Memory B cell (primary cell): ENCODE measurements at places on chromosomes 7 and 10.

- no peak for DNase-seq
Observed at GRCh38 chr10:33808475-33808874, 474.0 kb upstream of the NRP1 start.

GRCh38 chr7:143518521-143518920, 40.8 kb downstream of the TAS2R41 start:
- no peak for DNase-seq

DNA sequence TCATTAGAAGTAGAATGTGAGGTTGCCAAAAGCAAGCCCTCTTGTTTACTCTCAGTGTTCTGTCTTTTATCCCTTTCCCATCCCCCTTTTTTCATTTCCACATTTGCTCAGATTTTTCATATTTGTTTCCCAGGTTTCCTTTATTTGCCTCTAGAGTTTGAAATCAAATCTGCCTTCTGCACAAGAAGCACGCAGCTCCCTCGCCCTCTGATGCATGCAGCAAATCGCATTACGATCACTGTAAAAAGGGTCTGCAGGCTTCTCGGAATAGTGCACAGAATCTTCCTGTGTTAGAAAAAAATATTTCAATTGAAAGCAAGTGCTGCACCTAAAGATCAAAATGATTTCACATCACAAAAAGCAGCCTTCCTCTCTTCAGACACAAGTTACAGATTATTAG, 129.0 kb downstream of the GPAM start:
- no peak for DNase-seq

- DNase-seq, result no peak
Observed at GRCh38 chr7:146129296-146129695, 12.7 kb downstream of the CNTNAP2 start.

DNA sequence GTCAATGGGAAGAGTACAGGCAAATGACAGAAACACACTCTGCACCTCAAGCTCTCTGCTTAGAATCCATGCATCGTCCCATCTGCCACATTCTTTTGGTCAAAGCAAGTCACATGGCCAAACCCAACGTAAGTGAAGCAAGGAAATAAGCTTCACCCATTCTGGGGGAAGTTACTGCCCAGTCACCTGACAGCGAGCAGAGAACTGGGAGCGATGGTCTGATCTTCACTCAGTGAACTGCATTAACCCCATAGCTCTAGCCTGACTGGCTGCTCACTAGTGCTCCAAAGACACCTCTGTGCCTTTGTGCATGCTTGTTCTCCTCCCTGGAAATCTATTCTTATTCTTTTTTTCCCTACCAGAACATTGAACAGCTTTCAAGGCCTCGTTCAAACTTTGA, 89.9 kb downstream of the APBB1IP start:
- DNase-seq, result no peak

DNA sequence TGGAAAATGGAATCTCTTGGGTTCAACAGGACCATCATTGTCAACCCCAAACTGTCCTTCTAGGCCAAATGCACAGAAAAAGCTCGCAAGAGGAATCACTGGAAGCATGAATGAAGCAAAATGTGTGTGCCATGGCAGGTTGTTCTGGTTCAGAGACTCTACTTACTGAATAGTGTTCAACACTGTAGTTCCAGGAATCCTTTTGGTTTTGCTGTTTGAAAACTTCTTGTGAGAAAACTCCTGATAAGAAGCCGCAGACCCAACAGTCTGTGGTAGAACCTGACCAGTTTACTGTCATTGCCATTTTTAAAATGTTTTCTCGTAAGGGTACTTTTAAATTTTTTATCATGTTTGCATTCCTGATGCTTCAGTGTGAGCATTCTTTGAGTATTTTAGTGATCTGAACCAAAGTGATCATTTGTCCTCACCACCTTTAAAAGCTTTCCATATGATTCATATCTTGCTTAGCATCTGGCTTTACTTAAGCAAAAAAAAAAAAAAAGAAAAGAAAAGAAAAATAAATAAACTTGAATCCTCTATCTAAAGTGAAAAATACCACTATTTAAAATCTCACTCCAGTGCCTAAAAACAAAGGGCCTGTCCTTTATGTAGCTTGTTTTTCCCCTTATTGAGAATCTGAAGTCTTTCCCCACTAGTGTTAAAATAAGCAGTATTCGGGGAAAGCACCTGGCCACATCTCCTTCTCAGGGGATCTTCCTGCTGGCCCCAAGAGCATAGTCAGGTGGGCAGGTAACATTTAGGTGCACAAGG, 92.4 kb downstream of the WNT2 start:
- DNase-seq, result no peak

GRCh38 chr10:116836083-116836482, 13.2 kb upstream of the ENO4 start:
- DNase-seq, result no peak

DNA sequence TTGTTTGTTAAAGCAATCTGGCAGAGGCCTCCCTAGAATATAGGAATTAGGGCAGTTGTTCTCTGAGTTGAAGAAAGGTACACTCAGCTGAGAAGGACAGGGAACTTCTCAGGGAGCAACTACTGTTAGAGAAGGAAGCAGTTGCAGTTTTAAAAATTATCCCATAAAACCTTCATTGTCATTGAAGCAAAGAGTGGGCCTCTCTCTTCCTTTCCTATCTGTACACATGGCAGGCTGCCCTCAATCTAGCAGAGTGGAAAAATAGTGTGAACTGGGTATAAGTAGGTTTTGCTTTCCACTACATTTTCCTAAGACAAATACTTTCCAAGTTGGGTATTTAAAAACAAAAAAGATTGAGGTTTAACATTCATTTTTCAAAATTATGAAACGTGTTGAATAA, 236.7 kb upstream of the KLF14 start:
- DNase-seq, result no peak

DNA sequence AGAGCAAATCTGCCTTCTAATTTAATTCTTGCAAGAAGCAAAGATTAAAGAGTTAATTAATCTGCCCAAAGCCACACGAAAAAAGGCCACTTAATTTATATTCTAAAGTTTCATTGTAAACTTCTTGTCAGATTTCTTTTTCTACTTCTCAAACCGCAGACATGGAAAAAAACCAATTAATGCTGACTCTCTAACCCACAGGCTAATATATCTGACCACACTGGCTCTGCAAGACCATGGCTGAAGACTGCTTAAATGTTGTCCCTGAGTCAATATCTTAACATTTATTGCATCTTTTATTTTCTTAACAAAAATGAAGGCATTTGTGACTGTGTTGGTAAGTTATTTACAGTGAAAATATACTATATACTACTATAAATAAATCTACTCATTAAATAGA, 234.0 kb upstream of the SP8 start:
- DNase-seq, result no peak

- DNase-seq, result no peak
Observed at GRCh38 chr7:145151676-145152075, 315.8 kb upstream of the TPK1 start.

DNA sequence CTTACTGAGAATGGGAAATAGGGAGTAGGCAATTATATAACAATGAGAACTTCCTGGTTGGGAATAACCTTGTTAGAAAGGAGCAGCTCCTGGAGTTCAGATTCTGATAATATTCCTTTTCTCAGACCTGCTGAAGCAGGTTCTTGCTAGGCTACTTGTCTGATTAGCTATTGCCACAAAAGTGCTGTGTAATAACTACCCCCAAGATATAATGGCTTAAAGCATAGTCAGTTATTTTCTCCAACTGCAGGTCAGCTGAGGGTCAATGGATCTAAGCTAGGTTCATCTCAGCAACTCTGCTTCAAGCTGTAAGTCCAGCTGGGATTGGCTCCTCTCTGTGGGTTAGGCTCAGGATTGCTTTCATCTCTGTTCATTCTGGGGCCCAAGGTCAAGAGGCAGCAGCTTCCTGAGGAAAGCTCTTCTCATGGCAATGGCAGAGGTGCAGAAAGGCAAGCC, 9.4 kb upstream of the CNOT4 start:
- DNase-seq, result no peak

- DNase-seq, result no peak
Observed at GRCh38 chr7:82080254-82080927, 310.5 kb upstream of the HGF start.

- no peak for DNase-seq
Observed at GRCh38 chr7:73941836-73942551, 81.0 kb downstream of the TMEM270 start.

DNA sequence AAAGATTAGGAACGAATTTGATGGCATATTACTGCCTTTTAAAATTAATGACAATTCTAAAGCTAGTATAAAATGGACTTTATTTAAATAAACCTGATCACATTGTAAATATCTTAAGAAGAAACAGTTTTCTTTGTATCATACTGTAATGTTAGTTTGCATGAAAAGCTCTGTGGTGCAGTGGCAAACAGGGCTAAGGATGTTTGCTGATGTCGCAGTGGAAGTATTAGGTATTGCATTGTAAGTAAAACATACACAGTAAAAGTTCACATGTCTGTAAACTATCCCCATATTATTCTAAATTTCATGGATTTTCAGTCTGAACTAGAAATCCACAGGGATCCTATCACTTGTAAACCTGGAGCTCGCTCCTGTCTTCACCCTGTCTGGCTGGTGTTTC, 252.6 kb upstream of the ZNF32 start:
- no peak for DNase-seq

GRCh38 chr10:131553581-131553980, 242.1 kb upstream of the TCERG1L start:
- DNase-seq, result no peak

GRCh38 chr7:98908585-98908984, 30.3 kb downstream of the TRRAP start:
- no peak for DNase-seq

DNA sequence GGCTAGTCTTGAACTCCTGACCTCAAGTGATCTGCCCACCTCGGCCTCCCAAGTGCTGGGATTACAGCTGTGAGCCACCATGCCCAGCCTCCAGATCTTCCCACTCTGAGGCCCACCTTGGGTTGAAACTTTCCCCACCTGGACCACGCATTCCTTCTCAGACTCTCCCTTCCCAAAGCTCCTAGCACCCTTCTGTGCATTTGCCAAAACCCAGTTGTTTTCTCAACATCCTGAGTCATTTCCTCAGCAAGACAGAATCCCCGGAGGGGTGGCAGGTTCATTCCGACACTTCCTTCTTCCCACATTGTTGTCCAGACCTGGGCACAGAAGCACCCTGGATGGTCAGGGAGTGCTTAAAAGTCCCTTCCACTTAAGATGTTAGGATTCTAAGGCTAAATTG, 28.9 kb downstream of the BAG3 start:
- DNase-seq, result no peak
